Activated CD4-positive, alpha-beta T cell treated with anti-CD3 and anti-CD28 coated beads, Interleukin-2, amount 10 ng/mL, durations not matched to agents 7 days and 5 days (primary cell): ENCODE measurements at places on chromosomes 13 and 19.

DNA sequence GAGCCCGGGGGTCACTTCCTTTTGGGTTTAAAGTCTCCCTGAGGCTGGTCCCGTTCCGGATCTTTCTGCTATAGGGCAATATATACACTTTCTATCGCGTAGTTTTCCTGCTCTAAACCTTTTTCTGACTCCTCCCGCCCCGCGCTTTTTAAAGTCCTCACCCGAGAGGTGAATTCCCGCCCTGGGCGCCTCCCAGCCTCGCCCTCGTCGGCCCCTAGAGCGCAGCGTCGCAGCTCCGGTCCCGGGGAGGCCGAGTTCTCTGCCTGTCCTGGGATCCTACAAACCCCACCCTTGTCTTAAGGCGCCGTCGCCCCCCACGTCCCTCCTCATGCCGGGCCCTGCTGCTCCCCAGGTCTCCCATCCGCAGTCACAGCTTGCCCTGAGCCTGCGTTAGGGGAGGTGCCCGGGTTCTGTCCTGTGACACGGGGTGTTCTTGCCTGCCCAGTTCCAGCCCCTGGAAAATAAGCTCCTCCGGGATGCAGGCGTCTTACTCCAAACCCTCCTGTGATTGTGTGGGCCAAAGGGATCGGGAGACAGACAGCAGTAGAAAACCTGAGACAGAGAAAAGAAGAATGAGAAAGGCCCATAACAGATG is 491 bp downstream of the ZNF525 start:
- DNase-seq: peak; percentile 44

GRCh38 chr19:33868788-33869412 is 72.2 kb downstream of the KCTD15 start:
- DNase-seq: no peak

GRCh38 chr19:38018694-38019395 is 111.8 kb downstream of the SIPA1L3 start:
- no peak for DNase-seq

DNA sequence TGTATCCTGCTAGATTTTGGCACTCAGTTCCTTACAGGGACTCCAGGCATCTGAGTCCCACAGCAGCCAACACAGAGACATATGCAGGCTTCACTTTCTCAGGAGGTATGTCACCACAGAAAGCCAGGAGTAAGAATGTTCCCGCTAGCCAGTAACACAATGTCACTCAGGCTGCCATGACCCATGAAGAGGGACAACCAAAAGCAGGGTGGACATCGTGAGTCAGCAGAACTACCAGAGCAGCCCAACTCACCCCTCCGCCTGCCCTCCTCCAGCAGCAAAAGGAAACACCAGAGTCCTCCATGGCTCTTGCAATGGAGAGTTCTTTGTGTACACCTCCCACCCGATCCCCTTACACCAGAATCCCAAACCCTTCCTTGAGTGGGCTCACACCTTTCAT is 95.4 kb downstream of the CRYL1 start:
- no peak for DNase-seq

GRCh38 chr19:20339444-20339843 is 172.4 kb downstream of the ZNF486 start:
- no peak for DNase-seq

- no peak for DNase-seq
Measured at GRCh38 chr13:50537029-50537428, 306.5 kb downstream of the DLEU7 start.

DNA sequence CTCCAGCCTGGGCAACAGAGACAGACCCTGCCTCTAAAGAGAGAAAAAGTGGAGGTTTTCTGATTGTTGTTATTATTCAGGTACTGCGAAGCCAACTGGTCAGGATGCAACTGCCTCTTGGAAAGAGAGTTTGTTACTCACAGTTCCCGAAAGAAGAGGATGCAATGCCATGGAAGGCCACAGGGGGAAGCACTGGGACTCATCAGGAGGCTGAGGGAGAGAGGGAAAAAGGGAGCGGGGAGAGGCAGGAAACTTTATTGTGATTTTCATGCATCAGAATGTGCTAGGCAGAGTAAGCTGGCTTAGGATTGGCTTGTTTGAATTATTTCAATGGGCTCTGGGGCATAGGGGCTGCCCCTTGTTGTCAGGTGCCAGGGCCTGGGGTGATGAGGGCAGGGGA is 27.6 kb downstream of the MYO9B start:
- no peak for DNase-seq

DNA sequence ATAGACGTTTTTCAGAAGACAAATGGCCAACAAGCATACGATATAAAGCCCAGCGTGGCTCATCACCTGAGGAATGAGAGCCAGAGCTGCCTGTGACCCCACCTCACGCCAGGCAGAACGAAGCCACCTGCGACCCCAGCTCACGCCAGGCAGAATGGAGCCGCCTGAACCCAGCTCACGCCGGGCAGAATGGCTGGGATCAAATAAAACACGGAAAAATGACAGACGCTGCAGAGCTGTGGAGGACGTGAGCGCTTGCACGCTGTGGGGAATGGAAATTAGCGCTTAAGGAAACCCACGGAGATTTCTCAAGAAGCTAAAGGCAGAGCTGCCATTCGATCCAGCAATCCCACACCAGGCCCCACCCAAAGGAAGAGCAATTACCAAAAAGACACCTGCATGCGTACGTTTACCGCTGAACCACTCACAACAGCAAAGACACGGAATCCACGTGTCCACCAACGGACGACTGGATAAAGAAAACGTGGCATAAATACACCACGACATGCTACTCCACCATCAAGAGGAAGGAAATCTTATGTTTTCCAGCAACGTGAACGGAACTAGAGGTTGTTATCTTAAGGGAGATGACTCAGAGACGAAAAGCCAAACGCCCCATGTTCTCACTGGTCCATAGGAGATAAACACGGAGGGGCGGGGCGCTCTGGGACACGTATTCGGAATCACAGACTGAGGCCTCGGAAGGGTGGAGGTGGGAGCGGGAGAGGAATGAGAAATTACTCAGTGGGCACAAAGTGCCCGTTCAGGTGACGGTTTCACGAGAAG is 30.7 kb upstream of the C13orf46 start:
- DNase-seq: no peak

DNA sequence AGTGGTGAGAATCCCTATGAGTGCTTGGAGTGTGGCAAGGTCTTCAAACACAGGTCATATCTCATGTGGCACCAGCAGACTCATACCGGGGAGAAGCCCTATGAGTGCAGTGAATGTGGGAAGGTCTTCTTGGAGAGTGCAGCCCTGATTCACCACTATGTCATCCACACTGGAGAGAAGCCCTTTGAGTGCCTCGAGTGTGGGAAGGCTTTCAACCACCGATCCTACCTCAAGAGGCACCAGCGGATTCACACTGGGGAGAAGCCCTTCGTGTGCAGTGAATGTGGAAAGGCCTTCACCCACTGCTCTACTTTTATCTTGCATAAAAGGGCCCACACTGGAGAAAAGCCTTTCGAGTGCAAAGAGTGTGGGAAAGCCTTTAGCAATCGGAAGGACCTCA is 18.7 kb upstream of the AURKC start:
- no peak for DNase-seq

DNA sequence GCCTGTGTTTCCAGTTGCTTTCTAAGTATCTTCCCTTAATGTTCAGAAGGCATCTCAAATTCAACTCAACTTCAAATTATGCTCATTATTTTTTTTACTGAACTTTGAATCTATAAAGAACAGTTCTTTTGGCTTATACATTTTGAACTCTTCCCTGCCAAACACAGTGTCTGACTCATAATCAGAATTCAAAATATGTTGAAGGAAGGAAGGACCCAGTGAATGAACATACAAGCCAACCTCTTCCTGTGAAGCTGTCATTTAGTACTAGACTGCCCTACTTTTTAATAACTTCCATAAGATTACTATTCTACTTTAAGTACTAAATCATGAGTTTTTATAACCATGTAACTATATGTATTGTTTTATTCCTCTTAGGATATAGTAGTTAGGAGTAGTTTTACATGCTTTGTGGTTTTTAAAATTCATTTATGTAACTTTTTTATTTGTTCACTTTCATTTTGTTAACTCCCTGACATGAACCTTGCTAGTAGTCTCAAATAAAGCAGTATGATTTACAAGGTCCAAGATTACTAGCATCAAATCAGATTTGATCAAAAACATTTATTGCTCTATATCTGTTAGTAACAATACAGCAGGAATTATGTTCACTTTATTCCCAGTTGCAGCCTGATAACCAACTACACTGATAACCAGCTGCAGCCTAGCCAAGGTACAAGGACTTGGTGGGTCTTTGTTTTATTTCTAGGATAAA is 6.4 kb downstream of the NUDT15 start:
- no peak for DNase-seq

- no peak for DNase-seq
Measured at GRCh38 chr13:93225610-93226009, 997 bp upstream of the GPC6 start.

- no peak for DNase-seq
Measured at GRCh38 chr19:47389150-47389556, 30.2 kb downstream of the MEIS3 start.

- DNase-seq: no peak
Measured at GRCh38 chr13:36431204-36432105, 840 bp upstream of the CCNA1 start.

GRCh38 chr19:30584090-30584489 is 211.9 kb downstream of the ZNF536 start:
- DNase-seq: no peak

GRCh38 chr19:13699786-13700185 is 64.5 kb upstream of the MRI1 start:
- no peak for DNase-seq

- no peak for DNase-seq
Measured at GRCh38 chr19:43476606-43477005, 11.2 kb upstream of the LYPD3 start.

DNA sequence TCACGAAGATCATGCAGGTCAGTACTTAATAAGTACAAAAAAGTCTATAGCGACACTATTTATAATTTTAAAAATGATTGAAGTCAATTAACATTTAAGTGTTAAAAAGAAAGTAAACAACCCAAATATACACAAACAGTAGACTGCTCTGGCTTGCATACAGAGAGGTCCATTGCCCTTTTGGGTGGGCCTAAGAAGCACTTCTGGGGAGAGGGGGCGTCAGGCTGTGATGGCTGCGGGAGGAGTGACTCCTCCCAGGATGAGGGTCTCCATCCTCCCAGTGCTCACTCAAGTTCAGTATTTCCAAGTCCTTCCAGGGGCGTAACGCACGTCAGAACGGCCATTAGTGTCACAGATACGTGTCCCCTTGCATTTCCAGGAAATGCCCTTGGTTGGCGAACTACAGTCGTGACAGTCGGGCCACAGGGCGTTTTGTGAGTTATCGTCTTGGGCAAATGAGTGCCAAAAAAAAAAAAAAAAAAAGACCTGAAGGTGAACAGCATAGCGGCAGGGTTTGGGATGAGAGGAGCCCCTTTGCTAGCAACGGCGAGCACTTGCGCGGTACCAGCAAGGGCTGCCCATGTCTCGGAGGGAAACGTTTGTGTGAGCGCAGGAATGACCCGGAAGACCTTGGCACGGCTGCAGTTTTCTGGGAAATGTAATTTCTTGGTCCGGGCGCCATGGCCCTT is at the start of gene SCGB2B2:
TSS of gene SCGB2B2 (minus strand) at position 463 of the 689 bp plus-strand sequence. CDS start 82,596 bp downstream, outside the sequence.
- peak; percentile 72 for DNase-seq

- DNase-seq: no peak
Measured at GRCh38 chr13:35888457-35888883, 242.7 kb downstream of the DCLK1 start.

DNA sequence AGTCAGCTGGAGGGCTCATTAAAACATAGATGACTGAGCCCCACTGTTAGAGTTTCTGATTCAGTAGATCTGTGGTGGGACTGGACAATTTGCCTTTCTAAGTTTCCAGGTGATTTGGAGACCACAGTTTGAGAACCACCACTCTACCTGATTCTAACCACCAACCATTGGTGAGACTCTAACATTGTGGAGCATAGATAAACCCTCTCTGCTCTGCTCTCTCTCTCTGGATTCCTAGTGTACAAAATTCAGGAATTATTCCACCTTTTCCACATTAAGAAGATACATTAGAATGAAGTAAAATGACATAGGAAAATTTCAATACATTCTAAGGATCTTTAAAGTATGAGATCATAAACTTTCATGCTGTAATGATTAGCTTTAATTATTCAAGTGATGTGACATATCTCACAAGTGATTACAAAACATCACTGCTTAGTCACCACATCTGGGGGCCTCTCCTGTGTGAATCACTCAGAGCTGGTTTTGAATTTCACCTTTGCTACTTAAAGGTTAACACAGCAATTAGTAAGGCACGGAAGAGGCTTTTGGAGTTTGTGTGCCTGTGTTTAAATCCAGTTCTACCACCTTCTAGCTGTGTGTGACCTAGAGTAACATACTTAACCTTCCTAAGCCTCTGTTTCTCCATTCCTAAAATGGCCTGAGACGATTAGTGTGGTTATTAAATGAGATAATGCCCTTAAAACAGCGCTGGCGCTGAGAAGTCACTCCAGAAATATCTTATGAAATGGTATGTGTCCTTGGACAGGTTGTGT is 78.5 kb upstream of the NBEA start:
- DNase-seq: no peak

GRCh38 chr13:113653264-113654174 is 4.5 kb downstream of the ATP4B start:
- no peak for DNase-seq

DNA sequence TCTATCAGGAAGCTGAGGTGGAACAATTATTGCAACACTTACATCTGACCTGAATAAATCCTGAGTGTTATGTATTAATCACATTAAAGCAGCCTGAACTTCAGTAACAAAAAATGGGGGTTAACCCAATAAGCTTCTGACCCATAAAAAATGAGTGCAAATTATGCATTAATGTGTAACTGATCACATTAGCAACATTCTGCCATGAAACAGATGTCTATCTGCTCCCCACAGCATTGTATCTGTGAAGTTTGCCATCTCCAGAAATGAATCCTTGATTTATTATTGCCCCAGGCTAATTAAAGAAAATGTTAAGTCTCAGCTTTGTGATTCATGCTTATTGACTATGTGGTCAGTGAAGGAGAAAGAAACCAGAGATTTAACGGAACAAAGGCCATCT is 304.9 kb downstream of the PCDH20 start:
- no peak for DNase-seq

- no peak for DNase-seq
Measured at GRCh38 chr19:2553510-2553909, 77.6 kb downstream of the GADD45B start.

DNA sequence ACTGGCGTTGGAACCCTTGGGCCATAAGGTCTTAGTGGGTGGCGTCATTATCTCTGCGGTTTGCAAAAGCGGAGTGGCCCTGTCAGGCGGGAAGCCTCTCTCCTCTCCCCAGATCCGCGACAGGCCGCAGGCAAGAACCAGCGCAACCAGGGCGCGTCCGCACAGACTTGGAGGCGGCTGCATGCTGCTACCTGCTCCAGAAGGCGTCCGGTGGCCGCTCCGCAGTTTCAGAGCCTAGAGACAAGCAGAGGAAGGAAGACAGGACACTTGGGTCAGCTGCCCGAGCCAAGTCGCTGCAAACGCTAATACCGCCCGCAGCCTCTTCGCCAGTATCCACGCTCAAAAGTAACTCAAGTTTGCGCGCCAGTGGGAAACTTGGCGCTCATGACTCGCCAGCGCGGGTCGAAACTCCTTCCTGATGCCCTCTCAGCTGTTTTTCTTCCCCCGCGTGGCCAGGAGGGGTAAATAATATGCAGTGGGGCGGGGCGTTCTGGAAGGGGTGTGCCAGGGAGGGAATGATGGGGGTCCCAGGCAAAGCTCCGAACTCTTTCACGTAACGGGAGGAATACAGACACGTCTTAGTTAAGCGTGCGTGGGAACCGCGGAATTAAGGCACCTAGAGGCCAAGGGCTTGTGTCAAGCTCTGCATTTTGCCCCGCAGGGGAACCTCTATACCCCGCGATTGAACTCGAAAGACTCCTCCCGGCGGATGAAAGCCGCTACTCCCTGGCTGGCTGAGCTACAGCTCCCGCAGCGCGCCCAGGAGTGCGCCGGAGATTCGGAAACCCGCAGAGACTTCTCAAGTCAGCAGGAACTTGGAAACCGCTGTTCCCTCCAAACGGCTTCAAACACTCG is at the start of gene EDNRB:
TSS of gene EDNRB (minus strand) at position 441 of the 855 bp plus-strand sequence. CDS start at position 183, 258 bp downstream.
- peak; percentile 7 for DNase-seq
